NCI-H2081 (cell line): ENCODE measurements at places on chromosomes 12 and 14.

DNA sequence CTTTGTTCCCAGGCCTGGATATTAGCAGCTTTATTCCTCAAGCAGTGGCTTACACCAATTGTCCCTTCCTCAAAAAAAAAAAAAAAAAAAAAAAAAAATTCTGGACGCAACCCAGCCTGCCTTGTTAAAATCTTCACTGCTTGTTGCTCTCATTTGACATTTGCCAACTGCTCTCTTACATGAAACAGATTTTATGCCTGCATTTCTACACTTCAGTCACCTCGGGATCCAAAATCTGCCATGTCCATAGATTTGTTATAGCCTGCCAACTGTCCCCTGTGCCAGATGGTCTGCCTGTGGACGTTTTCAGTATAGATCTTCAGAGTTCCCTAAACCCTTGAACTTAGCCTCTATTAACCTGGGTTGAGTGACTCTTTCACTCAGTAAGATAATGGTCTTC lies 651.5 kb downstream of the FSCB start:
- DNase-seq: no peak

DNA sequence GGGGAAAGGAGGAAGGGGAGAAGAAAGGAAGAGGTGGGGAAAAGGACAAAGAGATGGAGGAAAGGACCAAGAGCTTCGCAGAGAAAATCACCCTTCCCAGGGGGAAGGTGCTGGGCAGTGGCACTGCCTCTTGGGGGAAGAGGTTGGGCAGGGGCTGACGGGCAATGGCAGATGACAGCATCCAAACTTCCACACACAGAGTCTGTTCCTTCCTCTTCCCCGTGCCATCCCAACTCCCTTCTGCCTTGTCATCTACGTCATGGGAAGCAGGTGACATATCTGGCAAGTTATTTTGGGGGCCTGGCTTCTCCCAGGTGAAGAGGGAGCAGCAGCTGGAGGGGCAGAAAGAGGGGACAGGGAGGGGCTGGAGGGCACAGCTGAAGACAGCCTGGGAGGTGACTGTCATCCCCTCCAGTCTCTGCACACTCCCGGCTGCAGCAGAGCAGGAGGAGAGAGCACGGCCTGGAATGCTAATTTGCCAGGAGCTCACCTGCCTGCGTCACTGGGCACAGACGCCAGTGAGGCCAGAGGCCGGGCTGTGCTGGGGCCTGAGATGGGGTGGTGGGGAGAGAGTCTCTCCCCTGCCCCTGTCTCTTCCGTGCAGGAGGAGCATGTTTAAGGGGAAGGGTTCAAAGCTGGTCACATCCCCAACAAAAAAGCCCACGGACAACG lies 43.9 kb upstream of the IQSEC3 start:
- DNase-seq: no peak

DNA sequence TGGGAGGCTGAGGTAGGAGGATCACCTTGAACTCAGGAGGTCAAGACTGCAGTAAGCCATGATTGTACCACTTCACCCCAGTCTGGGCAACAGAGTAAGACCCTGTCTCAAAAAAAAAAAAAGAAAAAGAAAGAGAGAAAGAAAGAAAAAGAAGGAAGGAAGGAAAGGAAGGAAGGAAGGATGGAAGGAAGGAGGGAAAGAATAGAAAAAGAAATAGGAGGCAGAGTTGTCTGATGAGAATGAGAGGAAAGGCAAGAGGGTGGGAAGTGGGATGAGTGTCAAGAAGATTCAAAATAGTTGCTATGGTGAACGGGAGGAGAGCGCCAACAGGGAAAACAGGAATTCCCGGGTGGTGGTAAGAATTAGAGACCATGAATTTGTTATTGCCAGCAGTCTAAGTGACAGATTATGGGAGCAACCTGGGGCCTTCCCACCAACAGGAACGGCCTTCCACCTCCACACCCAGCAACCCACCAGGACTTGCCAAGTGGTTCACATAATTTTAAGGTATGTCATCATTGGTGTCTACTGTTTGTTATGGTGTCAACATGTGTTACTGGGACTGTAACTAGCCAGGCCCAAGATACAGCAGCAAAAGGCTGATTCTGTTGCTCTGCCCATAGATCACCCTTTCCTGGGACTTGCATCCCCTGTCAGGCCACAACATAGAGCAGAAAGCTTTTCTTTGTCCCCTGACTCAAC lies 36.1 kb upstream of the C12orf76 start:
- no peak for DNase-seq

GRCh38 chr14:52640137-52640536 lies 55.2 kb downstream of the ERO1A start:
- no peak for DNase-seq

GRCh38 chr12:58566599-58566998 lies 353.7 kb downstream of the LRIG3 start:
- no peak for DNase-seq

- DNase-seq: no peak
These were observed 1.5 kb downstream of the P3H3 start for GRCh38 chr12:6829536-6830220.
